IMR-90 (cell line): ENCODE measurements at places on chromosomes 5 and 9.

GRCh38 chr5:77180167-77181081 is 30.1 kb upstream of the PDE8B start:
- H3K4me1 ChIP-seq, result no peaks in the 10 kb centered on the region
- H3K27me3 ChIP-seq, result peaks cover 55% of the 10 kb centered on the region
- H3K4me3 ChIP-seq, result peak overlapping the region; percentile 35; the same call in 1 of the 2 replicates
- no peak for DNase-seq

GRCh38 chr5:175542232-175542965 is 64.0 kb downstream of the SFXN1 start:
- H3K27me3 ChIP-seq, result peaks cover 5% of the 10 kb centered on the region
- no peak overlapping the region for H3K4me3 ChIP-seq
- H3K4me1 ChIP-seq, result no peaks in the 10 kb centered on the region
- no peak overlapping the region for H3K27ac ChIP-seq
- H3K36me3 ChIP-seq, result no peaks in the 10 kb centered on the region
- no peak for DNase-seq

DNA sequence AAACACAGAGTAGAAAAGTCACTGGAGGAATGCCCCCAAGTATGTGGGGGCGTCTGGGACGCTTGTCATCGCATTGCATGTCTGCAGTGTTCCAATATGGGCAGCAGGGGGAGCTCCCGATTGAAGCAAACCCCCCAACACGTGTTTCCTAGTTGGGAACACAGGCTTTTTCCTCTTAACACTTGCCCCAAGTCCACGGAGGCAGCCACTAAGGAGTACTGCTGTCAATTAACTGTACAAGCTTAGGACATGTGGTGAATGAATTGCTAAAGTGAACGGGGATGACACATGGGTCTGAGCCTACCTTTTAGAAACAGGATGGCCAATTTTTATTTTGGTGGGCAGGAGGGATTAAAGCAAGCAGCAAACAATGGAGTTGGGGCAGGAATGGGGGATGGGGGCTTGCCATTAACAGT is 2.2 kb downstream of the GABRB2 start:
- H3K27ac ChIP-seq, result no peak overlapping the region
- no peaks in the 10 kb centered on the region; the same call in 1 of the 2 replicates for H3K27me3 ChIP-seq
- peak; percentile 4 for DNase-seq
- H3K4me3 ChIP-seq, result no peak overlapping the region

GRCh38 chr5:61808909-61809308 is 476.9 kb downstream of the ZSWIM6 start:
- no peaks in the 10 kb centered on the region for H3K36me3 ChIP-seq
- no peak for DNase-seq

GRCh38 chr5:68441309-68442073 is 225.9 kb downstream of the PIK3R1 start:
- no peaks in the 10 kb centered on the region for H3K27me3 ChIP-seq
- H3K4me1 ChIP-seq, result peaks cover 3% of the 10 kb centered on the region; the same call in 1 of the 2 replicates
- no peak for DNase-seq
- no peak overlapping the region for H3K27ac ChIP-seq
- no peak overlapping the region for H3K4me3 ChIP-seq

GRCh38 chr9:20382460-20383071 is 239.7 kb downstream of the MLLT3 start:
- no peak overlapping the region for H3K4me3 ChIP-seq
- DNase-seq, result peak; percentile 78
- H3K4me1 ChIP-seq, result peaks cover 7% of the 10 kb centered on the region
- H3K36me3 ChIP-seq, result no peaks in the 10 kb centered on the region
- no peak overlapping the region for H3K27ac ChIP-seq

DNA sequence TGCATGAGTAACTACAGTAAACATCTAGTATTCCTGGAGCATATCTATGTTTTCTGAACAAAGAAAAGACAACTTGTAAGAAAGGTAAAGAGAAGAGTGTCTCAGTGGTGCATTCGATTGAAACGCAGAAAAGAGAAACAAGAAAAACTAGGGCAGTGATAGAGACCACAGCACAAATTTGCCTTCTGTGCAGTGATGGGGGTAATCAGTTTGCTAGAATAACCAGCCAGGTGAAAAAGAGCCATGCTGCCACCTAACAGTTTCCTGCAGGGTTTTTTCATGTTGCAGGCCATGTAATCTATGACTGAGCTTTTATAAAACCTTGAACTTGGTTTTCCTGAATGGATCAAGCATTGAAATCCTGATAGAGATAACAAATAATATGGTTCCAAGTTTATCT is 198.4 kb upstream of the MEF2C start:
- no peak overlapping the region for H3K27ac ChIP-seq
- H3K36me3 ChIP-seq, result no peaks in the 10 kb centered on the region
- no peak overlapping the region for H3K4me3 ChIP-seq
- no peak for DNase-seq

DNA sequence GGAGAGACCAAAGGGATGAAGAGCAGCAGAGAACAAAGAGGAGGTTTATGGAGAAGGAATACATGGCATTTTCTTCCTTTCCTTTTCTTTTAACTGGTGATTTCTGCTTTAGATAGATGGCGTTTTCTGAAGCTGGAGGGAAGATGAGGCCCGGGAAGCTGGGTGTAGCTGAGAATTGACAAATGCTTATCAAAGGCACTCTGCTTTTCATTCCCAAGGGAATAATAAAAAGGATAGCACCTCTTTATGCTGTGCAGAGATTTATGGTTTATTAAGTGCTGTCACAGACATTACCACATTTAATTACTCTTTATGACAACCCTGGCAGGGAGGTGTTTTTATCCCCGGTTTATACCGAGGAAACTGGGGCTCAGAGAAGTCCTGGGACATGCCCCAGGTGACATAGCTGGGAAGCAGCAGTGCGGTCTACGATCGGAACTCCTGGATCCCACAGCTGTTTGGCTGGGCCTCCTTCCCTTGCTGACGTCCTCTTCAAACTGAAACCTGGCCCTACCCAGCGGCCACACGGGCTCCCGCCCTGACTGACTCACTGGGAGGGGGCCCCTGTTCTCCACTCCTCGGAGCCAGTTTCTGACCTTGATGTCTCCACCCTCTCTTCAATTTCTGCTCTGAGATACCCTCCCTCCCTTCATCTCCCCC is 8.2 kb upstream of the EPB41L4B start:
- H3K4me1 ChIP-seq, result peaks cover 4% of the 10 kb centered on the region; the same call in 1 of the 2 replicates
- DNase-seq, result peak; percentile 58
- H3K36me3 ChIP-seq, result no peaks in the 10 kb centered on the region
- H3K27me3 ChIP-seq, result no peaks in the 10 kb centered on the region; the same call in 1 of the 2 replicates

DNA sequence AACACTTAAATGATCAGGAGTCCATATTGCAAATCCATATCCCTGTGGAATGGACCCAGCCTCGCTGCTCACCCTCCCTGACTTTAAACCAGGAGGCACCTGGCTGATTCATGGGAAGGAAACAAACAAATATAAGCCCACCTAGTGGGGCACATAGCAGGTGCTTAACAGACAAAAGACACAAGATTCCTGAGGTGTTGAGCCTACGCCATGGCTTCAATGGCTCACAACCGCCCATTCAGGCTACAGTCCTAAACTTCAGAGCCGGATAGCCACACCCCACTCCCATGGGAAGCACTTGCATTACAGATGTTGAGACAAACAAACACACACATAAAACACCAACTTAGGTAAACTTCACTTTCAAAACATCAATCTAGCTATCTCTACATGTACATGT is 359.9 kb downstream of the ICE1 start:
- H3K4me3 ChIP-seq, result no peak overlapping the region
- no peaks in the 10 kb centered on the region for H3K36me3 ChIP-seq
- no peak overlapping the region for H3K27ac ChIP-seq
- no peaks in the 10 kb centered on the region for H3K4me1 ChIP-seq
- DNase-seq, result no peak

- no peak overlapping the region for H3K27ac ChIP-seq
- no peak for DNase-seq
- no peaks in the 10 kb centered on the region for H3K36me3 ChIP-seq
Observed at GRCh38 chr9:70485273-70485858, 70.9 kb upstream of the KLF9 start.

DNA sequence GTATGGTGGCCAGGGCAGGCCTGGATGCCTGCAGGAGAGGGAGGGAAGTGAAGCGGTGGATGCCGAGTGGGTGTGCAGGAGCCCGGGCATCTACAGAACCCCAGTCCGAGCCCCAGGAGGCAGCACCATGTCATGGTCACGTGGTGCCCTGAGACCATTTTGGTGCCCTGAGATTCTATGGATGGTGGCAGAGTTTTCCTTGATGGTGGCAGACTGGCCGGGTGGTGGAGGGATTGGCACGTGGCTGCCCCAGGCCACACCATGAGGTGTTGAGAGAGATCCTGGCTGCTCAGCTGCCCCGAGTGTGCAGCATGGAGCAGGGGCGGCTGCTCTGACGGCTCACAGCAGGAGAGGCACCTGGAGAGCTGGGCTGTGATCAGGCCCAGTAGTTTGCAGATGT is 52.3 kb downstream of the SYK start:
- H3K27ac ChIP-seq, result no peak overlapping the region
- no peak overlapping the region for H3K4me3 ChIP-seq
- DNase-seq, result no peak
- no peaks in the 10 kb centered on the region for H3K4me1 ChIP-seq

DNA sequence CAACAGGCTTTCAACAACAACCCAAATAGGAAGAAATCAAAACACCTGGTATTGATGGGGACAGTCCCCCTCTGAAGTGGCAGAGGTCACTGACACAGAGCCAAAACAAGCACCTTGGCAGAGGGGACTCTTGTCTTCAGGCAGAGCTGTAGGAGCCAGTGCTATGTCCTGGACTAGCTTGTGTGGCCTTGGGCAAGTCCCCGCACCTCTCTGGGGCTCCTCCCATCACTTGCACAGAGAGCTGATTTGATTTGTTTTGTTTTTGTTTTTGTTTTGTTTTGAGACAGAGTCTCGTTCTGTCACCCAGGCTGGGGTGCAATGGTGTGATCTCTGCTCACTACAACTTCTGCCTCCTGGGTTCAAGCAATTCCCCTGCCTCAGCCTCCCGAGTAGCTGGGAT is 100.8 kb downstream of the C9orf50 start:
- H3K36me3 ChIP-seq, result no peaks in the 10 kb centered on the region
- no peaks in the 10 kb centered on the region for H3K4me1 ChIP-seq
- no peak overlapping the region for H3K4me3 ChIP-seq
- DNase-seq, result no peak
